Fibroblast of upper back skin (primary cell): ENCODE measurements at places on chromosomes 1 and 21.
A peak's percentile ranks its signal among the peaks of the same experiment; 100 is the strongest.

GRCh38 chr1:209526137-209526536 lies 57.4 kb upstream of the CAMK1G start:
- no peak for DNase-seq

DNA sequence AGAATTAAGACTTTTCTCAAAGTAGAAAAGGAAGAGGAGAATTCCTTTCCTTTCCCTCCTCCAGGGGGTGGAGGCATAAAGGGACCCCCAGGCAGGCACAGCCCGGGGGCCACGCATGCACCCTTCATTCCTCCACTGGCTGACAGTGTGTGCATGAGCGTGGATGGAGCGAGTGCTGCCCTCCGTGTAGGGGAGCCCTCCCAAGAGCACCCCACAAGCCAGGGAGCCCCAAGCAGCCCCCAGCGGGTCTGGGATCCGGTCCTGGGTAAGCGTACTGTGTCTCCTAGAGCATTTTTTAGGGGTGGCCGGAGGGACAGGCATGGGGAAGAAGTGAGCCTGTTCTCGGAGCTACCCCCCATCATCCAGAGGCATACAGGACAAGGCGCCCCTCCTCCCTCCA lies 120.5 kb downstream of the SIK1 start:
- no peak for DNase-seq

DNA sequence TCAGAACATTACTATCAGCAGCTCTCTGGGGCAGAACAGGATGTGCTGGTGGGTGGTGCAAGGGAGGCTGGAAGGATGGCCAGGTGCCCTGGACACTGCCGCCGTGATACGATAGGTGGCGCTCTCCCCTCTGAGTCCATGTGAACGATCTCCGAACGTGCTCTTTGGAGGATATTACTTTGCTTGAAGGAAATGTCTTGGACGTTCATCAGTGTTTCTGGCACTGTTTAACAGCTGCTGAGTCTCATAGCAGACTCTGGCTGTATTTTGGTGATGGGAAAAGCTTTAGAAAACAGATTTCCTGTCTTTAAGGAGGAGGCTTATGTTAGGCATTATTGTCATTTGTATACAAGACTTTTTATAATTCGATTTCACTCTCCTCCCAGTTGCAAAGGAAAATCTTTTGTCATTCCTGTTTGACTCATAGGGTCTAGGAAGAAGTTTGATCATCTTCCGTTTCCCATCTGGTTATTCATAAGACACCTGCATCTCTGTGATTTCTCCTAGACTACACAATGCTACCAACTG lies 386.2 kb upstream of the ADGRL2 start:
- DNase-seq, result peak; percentile 51

GRCh38 chr1:202171292-202172014 lies 11.1 kb upstream of the PTPN7 start:
- no peak for DNase-seq

DNA sequence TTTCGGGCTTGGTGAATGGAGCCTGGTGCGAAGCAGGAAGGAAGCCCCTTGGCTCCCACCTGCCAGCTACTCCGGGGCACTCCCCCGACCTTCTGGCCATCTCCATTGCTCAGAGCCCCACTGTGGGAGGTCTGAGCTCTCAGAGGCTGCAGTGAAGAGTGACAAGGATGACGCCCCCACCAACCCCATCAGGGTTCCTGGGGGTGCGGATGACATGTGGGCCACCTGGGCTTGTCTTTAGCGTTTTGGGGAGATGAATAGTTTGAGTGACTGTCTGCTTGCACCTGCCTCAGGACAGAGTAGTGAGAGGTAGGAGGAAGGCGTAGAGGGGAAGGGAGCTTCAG lies 43.2 kb upstream of the LBR start:
- DNase-seq, result no peak

- DNase-seq, result no peak
Measured at GRCh38 chr1:226370144-226370923, 37.6 kb downstream of the PARP1 start.

GRCh38 chr1:240207073-240207709 lies 115.5 kb downstream of the FMN2 start:
- DNase-seq, result no peak
